ENCODE measurements at places on chromosomes 11 and 22. TPM values are rescaled to one million over a fixed set of nuclear protein-coding genes. Genes with fewer than 3 reads are reported as not detected.

DNA sequence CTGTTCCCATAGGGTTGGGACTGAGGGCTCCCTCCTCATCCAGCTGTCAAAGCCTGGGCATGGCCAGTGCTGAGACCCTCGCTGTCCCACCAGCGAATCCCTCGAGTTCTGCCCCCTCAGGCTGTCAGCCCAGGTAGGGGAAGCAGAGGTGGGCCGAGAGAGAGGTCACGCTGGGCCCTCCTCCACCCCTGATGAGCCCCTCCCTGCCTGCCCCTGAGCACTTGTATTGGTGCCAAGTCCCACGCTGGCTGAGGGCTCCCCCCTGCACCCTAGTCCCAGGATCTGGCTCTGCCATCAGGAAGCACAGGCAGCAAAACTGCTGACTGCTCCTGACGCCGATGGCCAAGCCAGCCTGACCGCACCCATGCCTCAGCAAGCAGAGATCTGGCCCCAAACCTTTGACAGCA, 3.3 kb downstream of the PRR33 start:
- DNase-seq, result no peak

- DNase-seq, result peak; percentile 26
These were observed 260.4 kb upstream of the ARHGAP20 start for GRCh38 chr11:110972640-110973039.

GRCh38 chr11:12134236-12134585, 23.8 kb downstream of the MICAL2 start:
- no peak for DNase-seq

- no peak for DNase-seq
These were observed 286.2 kb upstream of the NARS2 start for GRCh38 chr11:78860720-78861422.

Gene GCAT
- total RNA-seq, result 12.0 TPM

Gene OOSP4A
- not detected for total RNA-seq

Gene PARVA
- total RNA-seq, result 96.5 TPM

Gene PCNX3
- total RNA-seq, result 20.0 TPM

DNA sequence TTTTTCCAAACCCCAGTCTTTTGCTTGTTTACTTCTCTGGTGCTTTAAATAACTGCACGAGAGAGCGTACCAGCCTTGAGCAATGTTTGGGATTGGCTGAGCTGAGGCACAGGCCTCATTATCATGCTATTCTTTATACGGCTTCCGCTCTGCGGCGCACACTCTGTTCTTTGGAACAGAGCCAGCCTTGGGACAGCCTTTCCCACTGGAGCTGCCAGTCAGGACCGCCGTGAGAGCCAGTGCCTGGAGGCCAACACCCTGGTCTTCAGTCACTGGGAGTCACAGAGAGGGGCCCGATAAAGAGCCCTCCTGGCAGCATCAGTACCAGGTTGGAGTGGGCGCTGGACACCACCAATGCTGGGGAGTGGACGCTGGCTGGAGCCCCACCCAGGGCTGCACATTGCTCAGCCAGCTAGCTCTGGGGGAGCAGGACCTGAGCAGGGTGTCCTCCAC, 125.6 kb downstream of the BCR start:
- no peak for DNase-seq

DNA sequence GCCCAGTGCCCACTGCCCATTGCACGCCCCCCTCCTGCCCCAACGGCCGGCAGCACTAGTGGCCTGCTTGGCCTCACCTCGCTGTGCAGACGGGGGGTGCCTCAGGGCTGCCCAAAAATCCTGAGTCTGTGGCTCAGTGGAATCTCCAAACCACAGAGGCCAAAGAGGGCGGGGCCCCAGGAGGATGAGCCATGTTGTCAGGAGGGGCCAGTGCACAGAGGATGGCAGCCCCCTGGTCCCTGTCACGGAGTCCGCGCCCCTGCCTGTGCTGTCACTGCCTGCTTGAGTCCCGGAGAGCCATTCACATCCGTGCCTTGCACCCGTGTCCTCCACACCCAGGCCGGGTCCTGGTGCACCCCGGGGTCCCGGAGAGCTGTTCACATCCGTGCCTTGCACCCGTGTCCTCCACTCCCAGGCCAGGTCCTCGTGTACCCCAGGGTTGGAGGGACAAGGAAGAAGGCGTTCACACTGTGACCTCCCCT, 36.4 kb upstream of the MUC5AC start:
- peak; percentile 13 for DNase-seq

DNA sequence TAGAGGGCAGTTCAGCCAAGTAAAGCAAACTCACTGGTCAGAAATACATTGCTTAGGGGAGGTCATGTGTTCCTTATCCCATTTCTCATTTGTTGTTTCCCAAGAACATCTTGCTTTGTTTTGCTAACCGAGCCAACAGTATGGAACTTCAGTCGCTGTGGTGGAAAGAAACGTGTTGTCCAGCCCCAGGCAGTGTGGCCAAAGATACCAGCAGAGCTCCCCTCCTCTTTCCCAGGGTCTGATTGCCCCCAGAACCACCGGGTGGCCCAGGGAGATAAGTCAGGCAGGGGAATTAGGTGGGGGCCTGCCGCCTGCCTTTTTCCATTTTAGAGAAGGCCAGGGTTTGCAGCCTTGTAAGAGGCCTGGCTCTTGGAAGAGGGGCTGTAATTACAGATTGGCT, 98.7 kb upstream of the CRYBB3 start:
- DNase-seq, result no peak

DNA sequence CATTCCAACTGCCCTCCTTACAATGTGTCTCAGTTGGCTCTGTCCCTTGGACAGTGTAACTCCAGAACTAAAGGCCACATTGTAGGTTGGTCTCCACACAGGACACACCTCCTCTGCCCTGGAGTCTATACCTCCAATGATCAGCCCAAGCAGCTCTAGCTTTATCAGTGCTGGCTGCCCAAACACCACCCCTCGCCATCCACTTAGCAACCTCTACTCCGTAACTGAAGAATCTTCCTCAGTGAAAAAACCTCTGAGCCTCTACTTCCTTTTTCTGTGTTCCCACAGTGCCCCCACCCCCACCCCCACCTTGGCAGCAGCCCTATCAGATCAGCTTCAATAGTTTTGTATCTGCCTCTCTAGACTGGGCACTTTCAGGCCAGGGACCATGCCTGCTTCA, 33.4 kb downstream of the SERPINH1 start:
- DNase-seq, result no peak

Gene SLN
- total RNA-seq, result not detected

Gene GRM5
- not detected for total RNA-seq

DNA sequence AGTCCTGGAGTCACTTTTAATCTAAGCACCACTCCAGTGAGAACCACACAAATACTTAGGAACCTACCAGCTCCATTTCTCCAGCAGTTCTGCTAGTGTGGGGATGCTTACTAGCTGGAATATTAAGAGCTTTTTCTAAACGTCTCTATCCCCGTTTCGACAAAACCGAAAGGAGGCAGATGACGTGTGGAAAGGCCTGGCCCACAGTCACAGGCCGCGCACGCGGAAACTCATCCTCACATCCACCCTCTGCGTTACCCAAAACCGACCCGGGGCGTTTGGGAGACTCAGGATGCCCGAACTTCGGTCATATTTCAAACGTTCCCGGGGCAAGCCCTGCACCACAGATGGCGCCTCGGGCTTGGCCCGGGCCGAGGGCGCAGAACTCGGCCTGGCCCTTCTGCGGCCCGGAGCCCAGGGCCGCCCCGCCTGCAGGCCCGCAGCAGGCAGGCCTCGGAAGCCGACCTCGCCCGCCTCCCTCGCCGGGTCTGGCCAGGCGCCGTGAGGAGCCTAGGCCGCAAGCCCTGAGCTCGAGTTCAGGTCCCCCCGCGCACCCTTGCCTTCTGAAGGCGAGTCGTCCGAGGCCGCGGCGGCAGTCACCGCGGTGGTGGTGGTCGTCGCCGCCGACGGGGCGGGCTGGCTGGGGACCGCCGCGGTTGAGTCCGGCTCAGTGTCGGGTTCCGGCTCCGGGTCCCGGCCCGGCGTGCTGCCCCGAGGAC, 473 bp downstream of the FNBP4 start:
- DNase-seq, result peak; percentile 31

DNA sequence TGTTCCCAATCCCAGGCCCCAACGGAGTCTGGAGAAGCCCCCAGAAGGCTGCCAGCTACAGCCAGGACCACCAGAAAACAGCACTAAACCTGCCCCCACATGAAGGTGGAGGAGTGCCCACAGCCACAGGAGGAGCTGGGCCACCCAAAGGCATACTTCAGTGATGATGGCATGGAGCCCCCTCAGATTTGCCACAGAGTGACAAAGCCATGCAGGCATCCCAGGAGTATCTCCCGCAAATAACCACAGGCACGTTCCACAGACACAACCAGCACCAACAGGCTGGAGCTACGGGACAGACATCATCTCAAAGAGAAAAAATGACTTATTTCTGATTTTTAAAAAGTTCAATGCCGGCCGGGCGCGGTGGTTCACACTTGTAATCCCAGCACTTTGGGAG, 10.6 kb downstream of the CARS1 start:
- no peak for DNase-seq

- DNase-seq, result no peak
These were observed 38.4 kb upstream of the CWF19L2 start for GRCh38 chr11:107496011-107496410.

Gene EPS8L2
- total RNA-seq, result 19.5 TPM

DNA sequence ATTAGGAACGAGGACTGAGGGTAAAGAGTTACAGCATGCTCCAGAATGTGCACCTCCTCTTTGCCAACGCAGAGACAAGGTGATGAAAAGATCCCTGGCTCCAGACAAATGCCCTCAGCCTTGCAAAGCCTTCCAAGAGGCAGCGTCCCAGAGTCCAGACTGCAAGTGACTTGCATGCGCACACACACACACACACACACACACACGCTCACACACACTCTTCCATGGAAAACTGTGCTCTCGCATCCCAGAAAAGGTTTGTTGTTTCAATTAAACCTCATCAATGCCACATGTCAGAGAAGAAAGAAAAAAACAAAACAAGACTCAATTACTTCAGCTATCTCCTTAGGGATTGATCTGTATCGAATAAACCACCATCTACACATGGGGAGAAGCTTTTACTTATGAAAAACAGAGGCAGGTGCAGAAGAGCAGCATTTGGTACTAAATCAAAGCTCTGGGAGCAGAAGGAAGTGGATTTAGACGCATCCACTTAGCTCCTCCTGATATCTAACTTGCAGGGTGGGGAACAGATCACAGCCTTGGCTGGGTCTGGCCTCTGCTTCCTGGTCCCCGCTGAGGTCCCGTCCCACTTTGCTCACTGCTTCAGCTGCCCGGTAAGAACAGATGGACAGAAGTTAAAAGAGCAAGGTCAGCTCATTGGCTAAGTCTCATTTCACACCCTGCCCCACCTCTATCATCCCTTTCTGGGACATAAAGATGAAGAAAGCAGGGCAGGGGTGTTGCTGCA, 249.8 kb upstream of the BLID start:
- DNase-seq, result no peak

DNA sequence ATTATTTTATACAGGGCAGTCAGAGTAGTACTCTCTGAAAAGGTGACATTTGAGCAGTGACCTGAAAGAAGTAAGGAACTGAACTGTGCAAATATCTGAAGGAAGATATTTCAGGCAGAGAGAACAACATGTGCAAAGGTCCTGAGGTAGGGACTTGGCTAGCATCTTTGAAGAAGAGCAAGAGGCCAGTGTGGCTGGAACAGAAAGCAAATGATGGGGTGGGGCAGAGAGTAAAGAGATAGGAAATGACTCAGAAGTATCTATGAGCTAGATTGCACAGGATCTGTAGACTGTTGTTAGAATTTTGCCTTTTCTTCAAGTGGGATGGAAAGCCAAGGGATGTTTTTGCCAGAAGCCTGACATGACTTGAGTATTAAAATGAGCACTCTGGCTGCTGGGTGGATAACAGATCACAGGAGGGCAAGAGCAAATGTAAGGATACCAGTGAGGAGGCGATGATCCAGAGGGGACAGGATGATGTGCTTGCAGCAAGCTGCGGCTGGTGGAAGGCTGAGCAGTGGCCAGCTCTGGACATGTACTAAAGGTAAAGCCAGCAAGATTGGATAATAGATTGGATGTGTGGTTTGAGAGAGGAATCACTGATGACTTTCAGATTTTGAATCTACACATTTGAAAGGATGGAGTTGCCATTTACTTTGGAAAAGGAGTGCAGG, 33.2 kb upstream of the TTC12 start:
- no peak for DNase-seq

DNA sequence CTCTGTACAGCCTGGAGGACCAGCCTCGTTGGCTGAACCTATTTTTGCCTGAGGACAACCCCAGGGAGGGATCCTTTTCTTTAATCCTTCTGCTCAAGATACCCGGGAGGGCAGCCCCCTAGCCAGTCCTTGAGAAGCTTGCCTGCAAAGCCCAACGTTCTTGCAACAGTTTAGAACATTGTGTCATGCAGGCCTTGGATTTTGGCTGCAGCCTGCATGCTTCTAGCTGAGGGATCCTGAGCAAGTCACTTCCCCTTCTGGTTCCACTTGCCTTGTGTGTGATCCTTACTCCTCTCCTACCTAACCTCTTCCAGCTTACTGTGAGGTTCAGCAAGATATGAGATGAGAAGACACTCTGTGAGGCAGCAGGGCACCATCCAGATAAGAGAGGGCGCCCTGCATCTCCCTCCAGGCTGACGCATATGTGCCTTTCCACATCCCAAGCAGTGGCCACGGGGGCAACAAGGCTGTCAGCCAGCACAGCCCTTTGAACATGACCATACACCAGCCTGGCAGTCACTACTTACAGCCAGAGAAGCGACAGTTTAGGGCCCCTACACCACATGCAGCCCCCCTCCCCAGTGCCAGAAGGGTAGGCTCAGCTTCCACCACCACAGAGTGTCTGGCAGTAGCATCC, 76.1 kb downstream of the C11orf58 start:
- no peak for DNase-seq

DNA sequence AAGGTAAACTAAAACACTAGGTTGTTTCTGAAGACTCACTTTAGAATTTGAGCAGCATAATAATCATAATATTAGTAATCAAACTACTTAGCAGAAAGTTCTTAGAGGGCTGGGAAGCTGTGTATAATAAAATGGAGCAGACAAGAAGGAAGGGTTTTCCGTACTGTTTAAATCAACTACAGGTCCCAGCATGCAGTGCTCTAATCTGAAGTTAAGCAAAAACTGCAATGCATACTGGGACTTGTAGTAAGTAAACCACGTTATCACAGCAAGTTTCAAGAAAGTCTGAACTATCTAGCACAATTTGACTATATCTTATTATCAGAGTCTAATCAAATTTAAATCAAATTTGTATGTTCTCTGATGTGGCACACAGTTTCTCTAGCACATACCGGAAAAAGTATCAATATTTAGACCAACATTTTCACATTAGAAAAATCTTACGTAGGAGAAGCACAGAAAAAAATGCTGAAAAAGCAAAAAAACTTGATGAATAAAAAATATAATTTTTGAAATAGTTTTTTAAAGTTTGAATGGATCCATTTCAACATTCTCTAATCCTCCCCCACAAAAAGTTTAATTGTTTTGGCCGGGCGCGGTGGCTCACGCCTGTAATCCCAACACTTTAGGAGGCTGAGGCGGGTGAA, 8.2 kb downstream of the PHF21A start:
- DNase-seq, result no peak

- no peak for DNase-seq
These were observed 453.6 kb downstream of the MN1 start for GRCh38 chr22:27347951-27348350.

Gene INPP5J
- total RNA-seq, result 0.24 TPM

- no peak for DNase-seq
These were observed 27.3 kb downstream of the PTPRJ start for GRCh38 chr11:48007677-48008076.

All from omental fat pad (tissue), 4 donors.